Amygdala (tissue), 56 donors: ENCODE measurements at places on chromosomes 7 and 10.
A peak's percentile ranks its signal among the peaks of the same experiment; 100 is the strongest.

- DNase-seq, result no peak
These were observed 26.6 kb downstream of the ESYT2 start for GRCh38 chr7:158802535-158803366.

GRCh38 chr7:98167653-98168052 is 43.6 kb upstream of the BHLHA15 start:
- no peak for DNase-seq

- no peak for DNase-seq
These were observed 278.8 kb upstream of the PPP2R2D start for GRCh38 chr10:131621784-131622624.

GRCh38 chr7:149686011-149686410 is 87.4 kb downstream of the ZNF467 start:
- DNase-seq, result no peak

- no peak for DNase-seq
These were observed 5.4 kb downstream of the BRI3 start for GRCh38 chr7:98286701-98287485.

- no peak for DNase-seq
These were observed 18.0 kb downstream of the ZNF37A start for GRCh38 chr10:38112159-38112558.

- no peak for DNase-seq
These were observed 229.2 kb downstream of the GPAM start for GRCh38 chr10:111954386-111954785.

DNA sequence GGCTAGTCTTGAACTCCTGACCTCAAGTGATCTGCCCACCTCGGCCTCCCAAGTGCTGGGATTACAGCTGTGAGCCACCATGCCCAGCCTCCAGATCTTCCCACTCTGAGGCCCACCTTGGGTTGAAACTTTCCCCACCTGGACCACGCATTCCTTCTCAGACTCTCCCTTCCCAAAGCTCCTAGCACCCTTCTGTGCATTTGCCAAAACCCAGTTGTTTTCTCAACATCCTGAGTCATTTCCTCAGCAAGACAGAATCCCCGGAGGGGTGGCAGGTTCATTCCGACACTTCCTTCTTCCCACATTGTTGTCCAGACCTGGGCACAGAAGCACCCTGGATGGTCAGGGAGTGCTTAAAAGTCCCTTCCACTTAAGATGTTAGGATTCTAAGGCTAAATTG is 28.9 kb downstream of the BAG3 start:
- DNase-seq, result no peak

DNA sequence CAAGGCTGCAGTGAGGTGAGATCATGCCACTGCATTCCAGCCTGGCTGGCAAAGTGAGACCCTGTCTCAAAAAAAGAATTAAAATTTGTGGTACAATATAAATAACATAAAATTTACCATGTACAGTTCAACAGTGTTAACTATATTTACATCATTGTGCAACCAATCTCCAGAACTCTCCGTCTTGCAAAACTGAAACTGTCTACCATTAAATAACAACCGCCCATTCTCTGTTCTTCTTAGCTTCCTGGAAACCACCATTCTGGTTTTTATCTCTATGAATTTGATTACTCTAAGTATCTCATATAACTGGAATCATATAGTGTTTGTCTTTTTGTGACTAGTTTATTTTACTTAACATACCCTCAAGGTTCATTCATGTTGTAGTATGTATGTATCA is 167.6 kb downstream of the AUTS2 start:
- DNase-seq, result no peak

- no peak for DNase-seq
These were observed 71.9 kb downstream of the WDR37 start for GRCh38 chr10:1128115-1128514.

DNA sequence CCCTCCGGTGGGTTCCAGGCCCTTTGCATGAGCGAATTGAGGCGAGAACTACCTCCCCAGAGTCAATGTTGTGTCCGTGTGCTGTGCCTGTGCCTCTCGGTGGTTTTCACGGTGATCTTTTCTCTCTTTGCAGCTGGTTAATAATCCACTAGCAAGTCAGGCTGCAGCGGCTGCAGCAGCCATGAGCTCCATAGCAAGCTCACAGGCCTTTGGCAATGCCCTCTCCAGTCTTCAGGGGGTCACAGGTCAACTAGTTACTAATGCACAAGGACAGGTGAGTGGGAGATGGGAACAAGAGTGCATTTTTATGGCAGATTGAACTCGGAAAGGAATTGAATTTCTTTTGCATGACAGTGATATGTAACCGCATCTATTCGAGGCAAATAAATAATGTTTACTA is 159.7 kb upstream of the YAE1 start:
- DNase-seq, result no peak

- DNase-seq, result no peak
These were observed 12.8 kb upstream of the JMJD1C start for GRCh38 chr10:63478564-63478963.

DNA sequence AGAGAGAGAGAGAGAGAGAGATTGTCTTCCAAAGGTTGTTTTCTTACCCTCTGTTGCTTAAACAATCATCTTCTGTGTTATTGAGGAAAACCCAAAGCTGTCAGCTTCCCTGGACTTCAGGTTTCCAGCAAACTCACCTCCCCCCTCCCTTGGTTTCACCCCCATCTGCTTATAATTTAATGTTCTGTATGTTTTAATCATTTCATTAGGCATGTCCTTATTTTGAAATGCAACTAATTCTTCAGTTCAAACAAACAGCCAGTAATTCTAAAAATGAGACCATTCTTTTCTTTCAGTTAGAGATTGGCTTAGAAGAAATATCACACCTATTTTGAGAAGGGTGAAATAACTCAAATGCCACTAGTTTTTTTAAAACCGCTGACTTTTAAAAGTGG is 102.9 kb downstream of the FAM204A start:
- DNase-seq, result no peak

GRCh38 chr7:47737601-47738000 is 155.7 kb upstream of the TNS3 start:
- DNase-seq, result no peak

- DNase-seq, result no peak
These were observed 559.9 kb downstream of the SDK1 start for GRCh38 chr7:3860932-3861331.

DNA sequence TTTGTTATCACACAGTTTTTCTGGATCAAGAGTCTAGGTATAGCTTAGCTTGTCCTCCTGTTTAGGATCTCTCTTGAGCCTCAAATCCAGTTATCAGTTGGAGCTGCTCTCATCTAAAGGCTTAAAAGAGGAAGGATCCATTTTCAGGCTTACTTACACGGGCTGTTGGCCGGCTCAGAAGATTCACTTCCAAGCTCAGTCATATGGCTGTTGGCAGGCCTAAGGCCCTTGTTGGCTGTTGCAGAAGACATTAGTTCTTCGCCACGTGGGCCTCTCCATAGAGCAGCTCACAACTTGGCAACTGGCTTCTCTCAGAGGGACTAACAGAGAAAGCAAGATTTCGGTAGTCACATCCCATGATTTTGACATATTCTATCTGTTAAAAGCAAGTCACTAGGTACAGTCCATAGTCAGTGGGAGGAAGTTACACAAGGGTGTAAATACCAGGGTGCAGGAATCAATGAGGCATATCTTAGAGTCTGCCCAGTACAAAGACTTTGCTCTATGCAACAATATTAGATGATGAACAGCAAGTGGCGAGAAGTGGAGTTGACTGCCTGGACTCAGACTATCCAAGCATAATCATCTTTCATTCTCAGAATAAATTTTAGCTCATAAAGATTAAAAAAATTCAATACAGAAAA is 280.1 kb upstream of the MBL2 start:
- no peak for DNase-seq

DNA sequence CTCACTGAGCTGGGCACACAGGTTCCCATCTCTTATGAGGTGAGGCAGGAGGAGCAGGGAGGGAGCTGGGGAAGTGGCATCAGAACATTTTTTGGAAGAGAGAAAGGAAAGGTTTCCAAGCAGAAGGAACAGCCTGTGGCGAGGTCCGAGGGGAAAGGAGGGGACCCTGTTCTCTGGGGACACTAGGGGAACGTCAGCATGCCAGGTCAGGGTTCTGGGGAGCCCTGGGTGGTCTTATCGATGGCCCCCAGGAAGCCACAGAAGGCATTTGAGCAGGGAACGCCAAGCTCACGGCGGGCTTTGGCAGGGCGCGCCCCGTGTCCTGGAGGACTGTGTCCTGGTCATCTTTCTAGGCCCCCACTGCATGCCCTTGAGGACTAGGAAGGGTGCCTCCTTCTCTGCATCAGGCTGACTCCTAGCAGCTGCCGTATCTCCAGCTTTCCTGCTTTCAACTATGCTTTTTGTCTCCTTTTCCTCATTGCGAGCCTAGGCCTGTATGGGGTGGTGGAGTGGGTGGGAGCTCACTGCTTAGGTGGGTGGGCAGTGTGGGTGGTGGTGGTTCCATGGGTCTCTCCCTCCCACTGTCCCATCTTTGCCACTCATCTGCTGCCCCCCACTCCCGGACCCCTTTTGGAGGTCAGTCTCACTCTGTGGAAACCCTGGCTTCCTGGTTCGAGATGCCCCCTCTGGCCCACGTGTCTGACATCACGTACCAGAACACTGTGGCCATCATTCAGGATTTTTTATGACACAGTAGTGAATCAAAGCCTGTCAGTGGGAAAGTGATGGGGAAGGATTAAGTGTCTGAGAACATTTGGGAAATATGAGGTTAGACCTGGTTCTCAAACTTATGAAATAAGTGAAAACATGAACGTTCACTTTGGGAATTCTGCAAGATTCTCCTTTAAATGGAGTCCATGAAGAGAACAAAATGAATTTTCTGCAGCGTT is 89.1 kb downstream of the CUX1 start:
- DNase-seq, result no peak

GRCh38 chr10:35795131-35795824 is 153.2 kb upstream of the FZD8 start:
- no peak for DNase-seq

DNA sequence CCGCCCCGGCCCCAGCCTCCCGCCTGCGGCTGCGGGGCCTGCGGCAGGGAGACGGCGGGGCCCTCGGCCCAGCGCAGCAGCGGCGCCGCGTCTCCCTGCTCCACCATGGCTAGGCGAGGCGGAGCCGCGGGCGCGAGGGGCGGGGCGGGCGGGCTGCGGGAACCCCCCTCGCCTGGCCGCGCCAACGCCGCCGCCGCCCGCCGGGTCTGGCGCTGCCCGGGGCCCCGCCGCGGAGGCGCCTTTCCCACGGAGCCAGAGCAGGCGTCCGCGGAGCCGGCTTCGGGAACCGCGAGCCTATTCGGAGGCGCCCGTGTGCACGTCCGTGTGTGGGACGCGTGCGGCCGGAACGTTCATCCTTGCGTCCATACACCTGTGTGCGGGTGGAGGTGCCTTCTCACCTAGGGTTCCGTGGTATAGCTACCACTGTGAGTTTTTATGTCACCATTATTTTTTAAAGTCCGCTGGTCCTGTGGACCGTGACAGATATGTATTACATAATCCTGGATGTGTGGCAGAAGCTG is at the start of gene DENND11:
Gene DENND11, minus strand, starts transcription at position 120 of the 521 bp plus-strand sequence. Its CDS starts 13 bp downstream, at position 107.
- peak; percentile 56 for DNase-seq

- DNase-seq, result no peak
These were observed 385 bp downstream of the IGF2BP3 start for GRCh38 chr7:23469961-23470250.

GRCh38 chr10:1488970-1489548 is 248.3 kb downstream of the ADARB2 start:
- DNase-seq, result no peak

- peak; percentile 34 for DNase-seq
These were observed 683 bp downstream of the MACROH2A2 start for GRCh38 chr10:70053218-70053840.

- DNase-seq, result no peak
These were observed 8.9 kb downstream of the FGF8 start for GRCh38 chr10:101766753-101767599.

DNA sequence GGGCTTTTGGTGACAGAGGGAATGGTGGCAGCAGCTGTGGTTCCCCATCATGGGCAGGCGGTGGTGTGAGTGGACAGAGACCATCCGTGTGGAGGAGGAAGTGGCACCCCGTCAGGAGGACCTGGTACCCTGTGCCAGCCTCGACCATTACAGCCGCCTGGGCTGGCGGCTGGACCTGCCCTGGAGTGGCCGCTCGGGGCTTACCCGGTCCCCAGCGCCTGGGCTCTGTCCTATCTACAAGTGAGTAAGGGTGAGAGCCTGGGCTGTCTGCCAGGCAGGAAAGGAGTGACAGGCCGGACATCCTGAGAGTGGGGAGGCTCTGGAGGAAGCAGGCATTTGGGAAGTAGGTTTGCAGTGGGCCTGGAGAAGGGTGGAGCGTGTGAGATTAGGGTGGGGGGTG is 2.9 kb upstream of the ZNF467 start:
- DNase-seq, result no peak

GRCh38 chr10:98100476-98100875 is 34.0 kb upstream of the R3HCC1L start:
- DNase-seq, result no peak

DNA sequence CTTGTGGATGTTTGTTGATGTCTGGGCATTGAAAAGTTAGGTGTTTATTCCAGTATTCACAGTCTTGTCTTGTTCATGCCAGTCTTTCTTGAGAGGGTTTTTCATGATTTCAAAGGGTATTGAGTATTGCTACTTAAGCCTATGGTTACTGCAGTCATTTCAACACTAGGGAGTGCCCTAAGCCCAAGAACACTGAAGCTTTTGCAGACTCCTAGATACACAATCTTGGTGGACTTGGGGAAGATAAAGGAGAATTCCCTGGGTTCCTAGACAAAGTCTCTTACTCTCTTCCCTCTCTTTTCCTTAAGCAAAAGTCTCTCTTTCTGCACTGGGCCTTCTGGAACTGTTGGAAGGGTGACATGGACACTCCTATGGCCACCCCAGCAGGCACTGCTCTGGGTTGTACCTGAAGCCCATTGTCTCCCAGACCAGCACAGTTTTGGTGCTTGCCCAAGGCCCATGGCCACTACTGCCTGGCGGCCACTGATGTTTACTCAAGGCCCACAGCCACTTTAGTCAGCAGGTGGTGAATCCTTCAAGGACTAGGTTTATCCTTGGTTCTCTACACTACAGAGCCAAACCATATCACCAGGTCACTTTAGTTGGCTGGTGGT is 24.9 kb downstream of the SAMD9 start:
- DNase-seq, result no peak

- DNase-seq, result peak; percentile 37
These were observed 534 bp downstream of the UBE3C start for GRCh38 chr7:157139111-157139809.

DNA sequence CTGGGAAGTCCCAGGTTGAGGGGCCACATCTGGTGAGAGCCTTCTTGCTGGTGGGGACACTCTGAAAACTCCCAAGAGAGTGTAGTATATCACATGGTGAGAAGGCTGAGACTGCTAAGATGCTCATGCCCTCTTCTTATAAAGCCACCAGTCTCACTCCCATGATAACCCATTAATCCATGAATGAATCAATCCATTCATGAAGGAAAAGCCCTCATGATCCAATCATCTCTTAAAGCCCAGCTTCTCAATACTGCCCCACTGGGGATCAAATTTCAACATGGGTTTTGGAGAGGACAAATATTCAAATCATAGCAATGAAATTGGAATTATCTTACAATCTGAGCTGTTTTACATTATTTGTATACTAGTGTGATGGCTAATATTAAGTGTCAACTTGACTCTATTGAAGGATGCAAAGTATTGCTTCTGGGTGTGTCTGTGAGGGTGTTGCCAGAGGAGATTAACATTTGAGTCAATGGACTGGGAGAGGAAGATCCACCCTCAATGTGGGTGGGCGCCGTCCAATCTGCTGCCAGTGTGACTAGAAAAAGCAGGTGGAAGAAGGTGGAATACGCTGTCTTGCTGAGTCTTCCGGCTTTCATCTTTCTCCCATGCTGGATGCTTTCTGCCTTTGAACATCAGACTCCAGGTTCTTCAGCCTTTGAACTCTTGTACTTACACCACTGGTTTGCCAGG is 14.3 kb upstream of the UBE2D1 start:
- no peak for DNase-seq

- DNase-seq, result no peak
These were observed 41.4 kb downstream of the EPHB4 start for GRCh38 chr7:100785878-100786277.
